ENCODE measurements at places on chromosomes 2 and 18.

- DNase-seq = no peak
These were observed 316.5 kb downstream of the SOX11 start for GRCh38 chr2:6008726-6009125.

DNA sequence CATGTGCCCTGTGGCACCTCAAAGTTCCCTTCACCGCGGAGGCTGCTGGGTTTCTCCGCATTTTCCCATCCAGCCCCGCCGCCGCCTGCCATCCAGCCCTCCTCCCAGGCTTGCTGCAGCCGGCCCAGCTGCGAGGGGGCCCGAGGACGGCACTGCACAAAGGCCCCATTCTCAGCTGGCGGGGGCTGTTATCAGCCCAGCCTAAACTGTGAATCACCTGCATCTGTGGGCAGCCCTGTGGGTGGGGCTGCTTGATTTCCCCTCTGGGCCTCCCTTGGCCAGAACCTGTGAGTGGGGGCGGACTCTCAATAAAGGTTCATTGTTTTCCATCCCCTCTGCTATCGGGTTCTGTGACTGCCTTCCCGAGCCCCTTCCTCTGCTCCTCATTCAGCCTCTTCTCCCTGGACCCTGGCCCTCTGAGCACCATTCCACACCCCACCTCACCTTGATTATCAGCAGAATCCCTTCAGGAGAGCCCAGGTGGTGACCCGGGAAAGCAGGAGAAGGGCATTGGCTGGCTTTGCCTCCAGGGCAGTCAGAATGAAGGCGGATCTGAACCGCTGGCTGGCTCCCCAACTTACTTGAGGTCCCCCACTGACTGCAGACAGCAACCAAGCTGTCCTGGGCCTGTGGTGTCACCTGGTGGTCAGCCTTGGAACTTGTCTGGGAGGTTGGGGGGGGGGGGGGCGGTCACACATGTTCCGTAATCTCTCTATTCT is 204.5 kb downstream of the ZFP36L2 start:
- DNase-seq = peak; percentile 7

GRCh38 chr2:70261501-70261900 is 3.6 kb downstream of the PCYOX1 start:
- no peak for DNase-seq

- no peak for DNase-seq
These were observed 42.2 kb downstream of the KLHL14 start for GRCh38 chr18:32730620-32731091.

GRCh38 chr2:216425008-216425787 is 12.9 kb downstream of the SMARCAL1 start:
- DNase-seq = no peak

- no peak for DNase-seq
These were observed 87.3 kb upstream of the LDLRAD4 start for GRCh38 chr18:13131283-13131682.

DNA sequence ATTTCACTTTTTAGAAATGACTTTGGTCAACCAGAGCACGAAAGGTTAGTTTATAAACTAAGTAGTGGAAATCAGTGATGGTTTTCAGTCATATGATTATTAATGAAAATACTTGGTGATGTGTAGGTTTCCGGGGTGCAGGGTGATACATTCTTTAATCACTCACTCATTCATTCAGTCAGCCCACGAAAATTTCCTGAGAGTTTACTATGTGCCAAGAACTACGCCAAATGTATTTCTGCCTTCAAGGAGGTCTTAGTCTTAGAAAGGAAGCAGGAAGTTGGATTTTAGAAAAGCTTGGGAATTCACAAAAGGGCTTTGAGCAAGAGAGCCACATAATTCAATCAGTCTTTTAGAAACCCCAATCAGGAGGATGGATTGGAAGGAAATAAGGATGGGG is 543.6 kb downstream of the PLCL1 start:
- DNase-seq = no peak

Measured in HCT116 (cell line).